ENCODE measurements at places on chromosomes 5 and 9.

GRCh38 chr9:105672711-105673234 is 10.5 kb downstream of the TAL2 start:
- DNase-seq = no peak

- DNase-seq = no peak
Observed at GRCh38 chr9:113918697-113919350, 42.7 kb downstream of the ZNF618 start.

- DNase-seq = no peak
Observed at GRCh38 chr5:28253431-28253830, 1215.0 kb upstream of the CDH9 start.

DNA sequence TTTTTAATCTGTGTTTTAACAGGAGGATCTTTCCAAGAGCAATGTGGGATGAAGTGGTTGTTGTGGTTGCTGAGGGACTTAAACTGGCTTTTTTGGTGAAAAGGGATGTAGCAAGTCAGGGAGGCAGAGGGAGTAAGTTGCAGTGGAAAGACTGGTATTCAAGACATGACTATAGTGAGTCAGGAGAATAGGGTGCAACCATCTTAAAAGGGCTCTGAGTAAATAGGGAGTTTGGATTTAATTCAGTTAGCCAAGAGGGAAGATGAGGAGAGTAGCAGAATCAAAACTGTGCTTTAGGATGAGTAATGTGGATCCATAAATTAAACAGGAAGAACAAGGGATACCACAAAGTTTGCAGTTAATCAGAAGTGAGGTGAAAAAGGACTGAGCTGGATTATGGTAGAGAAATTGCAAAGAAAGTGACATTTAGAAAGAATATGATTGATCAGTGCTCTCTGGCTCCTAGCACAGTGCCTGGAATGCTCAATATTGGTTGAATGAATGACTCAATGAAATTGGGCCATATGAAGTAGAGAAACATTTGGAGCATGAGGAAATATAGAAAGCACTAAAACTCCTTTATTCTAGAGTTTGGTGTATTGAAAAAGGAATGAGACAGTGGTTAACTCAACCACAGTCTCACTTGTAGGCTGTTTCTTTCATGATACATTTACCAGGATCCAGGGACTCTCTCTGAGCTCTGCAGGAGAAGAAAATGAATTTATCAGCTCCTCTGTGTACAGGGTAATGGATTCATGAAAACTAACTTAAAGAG is 5.1 kb downstream of the POLR3G start:
- DNase-seq = no peak

GRCh38 chr5:78927657-78928282 is 57.3 kb downstream of the ARSB start:
- DNase-seq = no peak

DNA sequence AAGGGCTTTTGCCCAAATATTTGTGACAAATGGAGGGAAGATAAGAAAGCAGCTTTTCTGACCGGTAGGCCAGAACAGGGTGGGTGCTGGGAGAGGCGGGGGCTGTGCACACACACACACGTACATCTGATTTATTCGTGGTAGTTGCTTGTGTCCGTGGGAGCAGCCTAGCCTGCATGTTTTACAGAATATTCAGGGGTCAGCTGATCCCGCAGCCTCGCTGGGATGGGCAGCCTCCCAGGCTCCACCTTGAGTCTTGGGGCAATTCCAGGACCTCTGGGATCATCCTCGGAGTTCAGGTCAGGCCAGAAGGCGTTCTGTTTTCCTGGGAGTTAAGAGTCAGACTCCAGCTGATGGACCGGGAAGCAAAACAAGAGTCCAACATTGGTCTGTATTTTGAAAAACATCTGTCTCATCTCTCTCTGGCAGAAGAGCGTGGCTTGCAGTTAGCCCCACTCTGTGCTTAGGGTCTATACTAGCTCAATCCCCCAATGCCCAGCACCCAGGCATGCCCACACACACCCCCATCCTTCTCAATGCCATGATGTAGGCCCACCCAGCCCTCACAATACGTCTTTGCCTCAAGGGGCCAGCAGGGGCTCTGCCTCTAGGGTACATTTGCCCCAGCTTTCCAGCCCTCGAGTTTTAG is 210.6 kb downstream of the GOLPH3 start:
- DNase-seq = no peak

DNA sequence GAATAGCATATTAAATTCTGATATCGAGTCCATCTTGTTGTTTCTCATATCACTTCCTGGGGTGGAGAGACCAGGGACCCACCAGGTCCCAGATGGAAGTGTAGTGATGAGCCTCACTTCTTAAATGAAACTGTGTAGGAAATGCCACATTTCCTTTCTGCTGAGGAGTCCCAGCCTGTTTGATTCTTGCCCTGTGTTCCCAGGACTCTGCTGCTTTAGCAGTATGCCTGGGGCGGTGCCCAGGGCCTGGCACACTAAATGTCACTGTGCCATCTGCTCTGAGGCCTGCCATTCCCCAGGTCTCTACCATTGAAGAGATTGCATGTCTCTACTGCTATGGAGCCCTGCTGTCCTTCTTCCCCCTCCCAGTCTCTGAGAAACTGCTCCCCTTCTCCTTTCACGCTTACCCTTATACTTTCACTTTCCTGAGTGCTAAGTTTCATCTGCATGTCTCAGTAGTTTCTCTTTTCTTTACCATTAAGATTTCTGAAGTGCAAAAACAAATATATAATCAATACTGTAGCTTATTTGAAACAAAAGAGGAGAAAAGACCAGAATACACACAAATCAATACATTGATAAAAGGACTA is 260.4 kb downstream of the GABRB2 start:
- DNase-seq = no peak

- peak; percentile 81 for DNase-seq
Observed at GRCh38 chr9:99824378-99825171, 2.9 kb downstream of the NR4A3 start.

DNA sequence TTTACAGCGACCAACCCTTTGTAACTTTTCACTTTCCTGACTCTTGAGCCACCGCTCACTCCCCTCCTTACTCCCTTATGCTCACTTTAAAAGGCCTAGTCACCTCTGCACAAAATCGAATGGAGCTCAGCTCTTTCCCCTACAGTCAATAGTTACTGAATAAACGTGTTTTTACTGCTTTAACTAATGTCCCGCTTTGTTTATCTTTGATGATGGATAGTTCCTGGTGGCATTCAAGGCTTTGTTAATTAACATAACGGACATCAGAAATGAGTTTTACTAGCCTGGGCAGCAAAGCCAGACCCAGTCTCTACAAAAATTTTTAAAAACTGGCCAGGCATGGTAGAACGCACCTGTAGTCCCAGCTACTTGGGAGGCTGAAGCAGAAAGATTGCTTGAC is 5.0 kb downstream of the SERINC5 start:
- DNase-seq = no peak

Data from activated naive CD4-positive, alpha-beta T cell treated with anti-CD3 and anti-CD28 coated beads, Interleukin-2, amount 10 ng/mL, durations not matched to agents 7 days and 5 days (primary cell).